ENCODE measurements at places on chromosomes 4 and X.
A peak's percentile ranks its signal among the peaks of the same experiment; 100 is the strongest.

- no peak for DNase-seq
These were observed 28.3 kb upstream of the OPHN1 start for GRCh38 chrX:68461576-68461975.

GRCh38 chrX:110944311-110944750 lies 148.7 kb upstream of the CHRDL1 start:
- DNase-seq = no peak

DNA sequence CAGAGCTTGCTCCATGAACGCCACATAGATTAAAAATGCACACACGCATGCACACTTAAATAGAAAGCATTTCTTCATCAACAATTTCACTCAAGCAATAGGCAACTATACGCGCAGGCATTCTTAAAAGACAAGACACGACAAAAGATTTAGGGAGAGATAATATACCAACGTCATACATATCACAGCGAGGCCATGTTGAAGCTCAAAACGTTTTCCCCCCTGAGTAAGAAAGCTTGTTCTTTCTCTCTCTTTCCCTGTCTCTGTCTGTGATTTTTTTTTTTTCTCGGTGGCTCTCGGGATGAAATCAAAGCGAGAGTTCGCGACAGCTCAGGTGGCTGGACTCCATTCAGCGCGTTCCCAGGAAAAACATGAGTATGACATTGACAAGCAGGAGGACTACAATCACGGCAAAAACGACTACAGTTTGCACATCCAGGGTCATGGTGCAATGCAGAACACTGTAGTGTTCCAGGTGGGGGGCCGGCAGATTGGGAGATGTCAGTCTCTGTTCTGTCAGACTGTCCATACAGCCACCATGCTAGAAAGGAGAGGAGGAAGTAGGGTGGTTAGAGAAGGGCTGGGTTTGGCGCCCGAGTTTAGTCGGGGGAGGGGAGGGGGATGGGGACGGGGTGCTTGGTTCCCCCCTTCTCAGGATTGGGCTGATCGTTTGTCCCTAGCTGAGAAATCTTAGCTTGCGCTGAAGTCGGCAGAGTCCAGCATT lies 30.7 kb downstream of the ARHGEF9 start:
- DNase-seq = peak; percentile 44

GRCh38 chrX:136262243-136262642 lies 11.0 kb upstream of the MAP7D3 start:
- DNase-seq = no peak

DNA sequence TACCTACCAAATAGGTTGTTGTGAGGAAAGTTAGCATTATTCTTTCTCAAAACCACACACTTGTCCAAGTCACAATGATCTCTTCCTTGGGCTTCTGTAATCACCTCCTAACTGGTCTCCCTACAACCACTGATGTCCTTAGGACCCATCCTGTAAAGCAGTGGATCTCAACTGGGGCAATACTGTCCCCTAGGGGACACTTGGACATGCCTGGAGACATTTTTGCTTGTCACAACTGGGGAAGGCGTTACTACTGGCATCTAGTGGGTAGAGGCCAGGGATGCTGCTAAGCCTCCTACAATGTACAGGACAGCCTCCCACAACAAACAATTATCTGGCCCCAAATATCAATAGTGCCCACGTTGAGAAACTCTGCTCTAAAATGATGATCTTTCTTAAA lies 118.7 kb upstream of the AP1S2 start:
- no peak for DNase-seq

GRCh38 chrX:40130207-40130606 lies 32.4 kb upstream of the BCOR start:
- DNase-seq = peak; percentile 93

- peak; percentile 22 for DNase-seq
These were observed 13.2 kb upstream of the PCDH18 start for GRCh38 chr4:137545461-137545861.

- no peak for DNase-seq
These were observed 250.3 kb downstream of the GBA3 start for GRCh38 chr4:22942920-22943559.

DNA sequence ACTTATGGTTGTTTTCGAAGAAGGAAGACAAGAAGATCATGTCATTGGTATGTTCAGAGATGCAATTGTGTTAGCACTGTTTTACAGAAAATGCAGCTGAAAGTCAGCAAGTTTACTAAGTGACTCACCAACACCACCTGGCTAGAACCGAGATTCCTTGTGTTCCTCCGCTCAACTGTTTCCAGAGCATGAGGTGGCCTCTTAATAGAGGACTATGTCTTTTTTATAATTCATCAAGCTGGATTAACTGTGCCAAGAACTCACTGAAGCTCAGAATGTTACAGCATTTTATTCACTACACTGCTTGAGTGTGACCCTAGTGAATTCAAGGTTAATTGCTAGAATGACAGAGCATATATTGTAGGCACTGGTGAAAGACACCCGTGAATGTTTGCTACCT lies 1573.5 kb upstream of the TENM3 start:
- DNase-seq = no peak

DNA sequence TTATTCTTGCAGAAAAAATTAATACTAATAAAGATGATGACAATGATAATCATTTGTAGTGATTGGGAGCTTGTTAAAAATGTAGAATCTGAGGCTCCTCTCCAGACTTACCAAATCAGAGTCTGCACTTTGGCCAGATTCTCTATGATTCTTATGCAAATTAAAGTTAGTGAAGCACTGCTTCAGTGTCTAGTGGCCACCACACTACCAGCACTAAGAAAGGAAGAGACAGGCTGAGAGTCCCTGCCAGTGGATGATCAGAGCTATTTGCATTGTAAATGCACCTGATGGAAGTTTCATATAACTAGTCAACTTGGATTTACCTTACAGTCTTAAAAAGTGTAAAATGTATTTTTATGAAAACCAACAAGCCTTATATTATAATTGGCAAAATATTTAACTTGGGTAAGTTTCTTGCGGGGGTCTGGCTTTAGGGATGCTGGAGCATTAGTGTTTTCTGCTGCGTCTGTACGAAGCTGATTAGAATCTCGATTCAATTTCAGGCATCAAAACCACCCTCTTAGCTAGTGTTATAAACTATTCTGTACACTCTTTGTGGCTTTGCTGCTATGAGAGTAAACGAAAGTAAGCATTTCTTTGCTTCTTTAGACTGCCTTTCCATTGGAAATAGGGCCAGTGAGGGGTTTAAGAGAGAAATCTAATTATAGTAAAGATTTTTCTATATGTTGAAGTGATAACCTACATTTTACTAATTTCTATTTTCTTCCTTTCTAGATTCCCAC lies 114.1 kb downstream of the TLL1 start:
- peak; percentile 25 for DNase-seq

GRCh38 chrX:68286076-68286475 lies 147.2 kb downstream of the OPHN1 start:
- no peak for DNase-seq

GRCh38 chrX:153670748-153671588 lies 2.6 kb downstream of the PNCK start:
- peak; percentile 80 for DNase-seq

GRCh38 chr4:879729-880077 lies 52.4 kb downstream of the GAK start:
- no peak for DNase-seq

DNA sequence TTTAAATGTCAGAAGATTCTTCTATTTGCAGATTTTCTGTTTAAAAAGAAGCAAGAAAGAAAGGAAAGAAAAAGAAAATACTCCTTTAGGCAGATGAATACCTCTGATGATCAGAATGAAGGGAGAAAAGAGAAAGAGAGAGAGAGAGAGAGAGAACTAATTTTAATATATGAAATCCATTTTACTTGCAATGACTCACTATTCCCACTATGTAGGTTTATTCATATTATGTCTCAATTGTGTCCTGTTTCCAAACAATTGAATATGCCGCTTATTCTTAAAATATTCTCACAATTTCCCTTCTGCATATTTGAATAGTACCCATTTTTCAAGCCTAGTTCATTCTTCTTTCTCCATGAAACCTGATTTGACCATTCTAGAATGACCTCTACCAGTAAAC lies 11.7 kb downstream of the MEPE start:
- DNase-seq = no peak

- no peak for DNase-seq
These were observed at the start of gene IL1RAPL1 for GRCh38 chrX:28586981-28587551. TSS of gene IL1RAPL1 (plus strand) at chrX:28587446.

- no peak for DNase-seq
These were observed 638.1 kb upstream of the AGA start for GRCh38 chr4:178080312-178080711.

- no peak for DNase-seq
These were observed 11.9 kb downstream of the AR start for GRCh38 chrX:67555578-67556203.

- DNase-seq = no peak
These were observed 455.5 kb upstream of the FAM241A start for GRCh38 chr4:111689731-111690130.

DNA sequence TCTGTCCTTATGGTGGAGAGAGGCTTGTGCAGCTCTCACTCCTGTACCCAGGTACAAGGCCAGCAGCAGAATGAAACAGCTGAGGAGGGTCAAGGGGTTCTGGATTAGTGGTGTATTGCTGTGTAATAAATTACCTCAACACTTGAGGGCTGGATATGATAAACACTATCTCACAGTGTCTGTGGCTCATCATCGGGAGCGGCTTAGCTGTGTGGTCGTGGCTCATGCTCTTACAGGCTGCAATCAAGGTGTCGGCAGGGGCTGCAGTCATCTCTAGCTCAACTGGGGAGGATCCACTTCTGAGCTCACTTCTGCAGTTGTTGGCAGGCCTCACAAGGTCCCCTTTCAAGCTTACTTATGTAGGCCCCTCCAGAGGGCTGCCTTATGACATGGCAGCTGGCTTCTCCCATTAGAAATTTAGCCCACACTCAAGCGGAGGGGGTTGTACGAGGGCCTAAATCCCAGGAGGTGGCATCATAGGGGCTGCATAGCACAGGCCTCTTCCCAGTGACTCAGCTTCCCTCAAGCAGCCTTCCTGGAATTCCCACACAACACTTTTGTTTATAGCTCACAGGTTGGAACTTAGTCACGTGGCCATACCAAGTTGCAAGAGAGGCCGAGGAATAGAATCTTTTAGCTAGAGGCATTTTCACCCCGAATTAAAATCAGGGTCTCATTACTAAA lies 148.2 kb upstream of the RPS6KA3 start:
- DNase-seq = no peak

GRCh38 chrX:24482823-24483415 lies 17.8 kb downstream of the PDK3 start:
- DNase-seq = no peak

GRCh38 chr4:180794333-180794732 lies 1448.9 kb upstream of the TENM3 start:
- peak; percentile 1 for DNase-seq

DNA sequence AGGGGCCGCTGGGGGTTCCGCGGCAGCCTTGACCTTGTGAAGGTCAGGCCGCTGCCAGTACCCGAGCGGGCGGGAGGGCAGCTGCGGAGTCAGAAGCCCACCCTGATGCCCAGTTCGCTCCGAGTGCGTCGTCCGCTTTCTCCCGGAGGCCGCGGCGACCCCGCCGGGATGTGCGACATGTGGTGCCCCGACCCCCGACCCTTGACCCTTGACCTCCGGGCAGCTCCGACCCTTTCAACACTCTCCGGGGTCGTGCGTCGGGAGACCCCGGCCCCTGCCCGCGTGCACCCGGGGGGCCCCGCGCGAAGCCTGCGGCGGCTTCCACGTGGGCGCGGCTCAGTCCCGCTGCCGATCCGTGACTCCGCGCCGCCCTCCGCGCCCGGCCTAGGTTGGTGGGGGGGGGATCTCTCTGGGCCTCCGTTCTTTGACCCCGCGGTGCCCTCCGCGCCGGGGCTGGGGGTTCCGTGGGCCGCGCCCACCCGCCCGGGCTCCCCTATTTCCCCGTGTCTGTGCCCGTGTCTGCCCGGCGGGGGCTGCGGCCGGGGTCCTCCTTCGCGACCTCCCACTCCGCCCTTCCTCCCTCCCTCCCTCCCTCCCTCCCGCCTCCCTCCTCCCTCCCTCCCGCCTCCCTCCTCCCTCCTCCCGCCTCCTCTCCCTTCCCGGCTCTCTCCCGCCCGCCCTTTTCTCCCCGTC lies 609 bp upstream of the SLC25A6 start:
- DNase-seq = peak; percentile 95

- DNase-seq = no peak
These were observed 23.6 kb downstream of the MGST2 start for GRCh38 chr4:139689093-139689722.

DNA sequence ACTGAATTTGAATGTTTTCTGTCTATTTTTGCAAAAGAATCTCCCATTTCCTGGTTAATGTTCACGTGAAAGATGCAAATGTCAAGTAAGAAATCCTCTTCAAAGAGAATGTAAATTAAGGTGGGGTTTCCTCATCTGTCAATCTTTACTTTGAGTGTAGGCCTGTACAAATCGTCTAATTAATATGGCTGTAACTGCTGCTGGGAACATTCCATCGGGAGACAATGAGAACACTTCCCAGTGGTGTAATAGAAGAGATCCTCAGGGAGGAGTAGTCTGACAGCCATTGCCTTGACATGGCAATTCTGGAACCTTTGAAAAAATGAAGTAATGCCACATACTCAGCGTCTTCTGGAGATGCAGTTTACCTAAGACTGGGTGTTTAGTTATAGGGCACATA lies 3.7 kb downstream of the EREG start:
- no peak for DNase-seq

DNA sequence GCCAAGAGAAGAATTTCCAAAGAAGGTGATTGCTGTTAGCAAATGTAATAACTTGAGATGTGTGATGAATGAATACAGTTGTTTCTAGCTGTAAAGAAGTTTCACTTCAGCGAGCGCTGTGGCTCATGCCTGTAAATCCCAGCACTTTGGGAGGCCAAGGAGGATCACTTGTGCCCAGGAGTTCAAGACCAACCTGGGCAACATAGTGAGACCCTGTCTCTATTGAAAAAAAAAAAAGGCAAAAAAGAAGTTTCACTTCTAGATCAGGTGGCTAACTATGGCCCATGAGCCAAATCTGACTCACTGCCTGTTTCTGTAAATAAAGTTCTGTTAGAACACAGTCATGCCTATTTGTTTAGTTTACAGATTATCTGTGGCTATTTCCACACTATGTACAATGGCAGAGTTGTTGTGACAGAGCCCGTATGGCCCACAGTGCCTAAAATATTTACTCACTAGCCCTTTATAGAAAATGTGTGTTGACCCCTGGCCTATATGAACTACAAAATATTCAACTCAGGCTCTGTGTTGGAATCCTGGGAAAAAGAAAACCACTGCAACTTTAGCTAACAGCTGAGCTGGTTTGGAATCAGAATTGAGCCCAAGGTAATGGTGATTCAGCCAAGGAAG lies 54.1 kb upstream of the PRPS1 start:
- DNase-seq = no peak

GRCh38 chrX:104013158-104013557 lies 350 bp downstream of the H2BW1 start:
- no peak for DNase-seq

DNA sequence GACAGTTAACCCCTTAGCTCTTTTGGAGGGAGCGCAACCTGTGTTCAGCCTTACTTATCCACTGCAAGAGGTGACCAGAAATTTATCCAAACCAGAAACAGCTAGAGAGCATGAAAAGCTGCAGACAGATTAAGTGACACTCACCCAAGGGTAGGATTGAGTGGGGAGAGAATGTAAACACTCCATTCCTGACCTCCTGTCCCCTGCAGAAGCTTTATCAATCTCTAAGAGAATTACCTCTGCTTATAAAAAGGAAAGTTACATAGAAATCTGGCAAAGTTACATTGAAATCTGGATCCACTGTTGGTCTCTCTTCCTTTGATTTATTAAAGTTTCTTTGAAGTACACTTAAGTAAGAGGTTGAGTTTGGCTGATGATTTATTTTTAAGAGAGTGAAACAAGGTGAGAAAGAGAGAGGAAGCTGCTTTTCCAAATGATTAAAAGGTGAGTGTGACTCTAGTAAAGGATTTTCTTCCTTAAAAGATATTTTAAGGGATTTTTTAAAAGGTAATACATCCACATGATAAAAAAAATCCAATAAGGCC lies 112.3 kb downstream of the ANAPC4 start:
- DNase-seq = no peak

- no peak for DNase-seq
These were observed 165.8 kb upstream of the PPARGC1A start for GRCh38 chr4:24055623-24056022.

Measured in osteoblast (primary cell).